ENCODE measurements at places on chromosomes 6 and 20.

- DNase-seq: no peak
These were observed 320.3 kb upstream of the DEFB112 start for GRCh38 chr6:50369996-50370395.

- DNase-seq: peak; percentile 37
These were observed 25.5 kb upstream of the ADTRP start for GRCh38 chr6:11804135-11804534.

- no peak for DNase-seq
These were observed 133.3 kb upstream of the ARMC2 start for GRCh38 chr6:108714766-108715414.

- no peak for DNase-seq
These were observed 124.2 kb downstream of the FHL5 start for GRCh38 chr6:96687121-96687520.

Measured in fibroblast of skin of left biceps (primary cell).